ENCODE measurements at places on chromosomes 1 and 21.

DNA sequence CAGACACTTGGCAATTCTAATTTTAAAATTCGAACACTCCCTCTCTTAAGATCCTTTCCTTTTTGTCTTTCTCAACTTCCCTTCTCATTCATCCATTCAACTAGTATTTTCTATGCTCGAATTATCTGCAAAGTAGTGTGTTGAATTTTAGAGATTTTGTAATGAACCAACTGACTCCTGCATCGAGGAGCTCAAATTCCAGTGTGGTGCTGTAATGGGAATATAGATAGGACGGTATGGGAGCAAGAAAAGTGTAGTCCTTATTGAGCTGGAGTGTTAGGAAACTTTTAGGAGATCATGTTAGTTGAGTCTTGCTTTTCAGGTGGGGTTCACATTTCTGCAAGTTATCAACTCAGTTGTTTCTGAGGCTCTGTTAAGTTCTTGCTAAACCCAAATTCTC lies 897.5 kb downstream of the TTLL7 start:
- DNase-seq, result peak; percentile 16

DNA sequence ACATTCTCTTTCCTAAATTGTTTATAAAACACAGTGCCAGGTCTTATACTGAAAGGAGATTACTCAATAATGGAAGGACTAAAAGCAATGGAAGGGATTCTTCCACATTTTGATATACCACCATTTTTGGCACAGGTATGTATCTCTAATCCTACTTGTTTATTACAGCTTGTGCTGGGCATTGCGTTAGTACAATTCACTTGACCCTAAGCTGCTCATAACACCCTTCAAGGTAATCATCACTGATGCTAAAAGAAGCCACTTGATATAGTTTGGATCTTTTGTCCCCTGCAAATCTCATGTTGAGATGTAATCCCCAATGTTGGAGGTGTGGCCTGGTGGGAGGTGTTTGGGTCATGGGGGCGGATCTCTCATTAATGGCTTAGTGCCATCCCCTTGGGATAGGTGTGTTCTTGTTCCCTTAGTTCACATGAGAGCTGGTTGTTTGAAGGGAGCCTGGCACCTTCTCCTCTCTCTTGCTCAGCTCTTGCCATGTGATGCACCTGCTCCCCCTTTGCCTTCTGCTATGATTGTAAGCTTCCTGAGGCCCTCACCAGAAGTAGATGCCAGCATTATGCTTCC lies 71.1 kb downstream of the NIBAN1 start:
- no peak for DNase-seq

- no peak for DNase-seq
Measured at GRCh38 chr21:46304955-46305354, 18.7 kb downstream of the C21orf58 start.

GRCh38 chr1:116952738-116953275 lies 43.1 kb downstream of the PTGFRN start:
- DNase-seq, result no peak

DNA sequence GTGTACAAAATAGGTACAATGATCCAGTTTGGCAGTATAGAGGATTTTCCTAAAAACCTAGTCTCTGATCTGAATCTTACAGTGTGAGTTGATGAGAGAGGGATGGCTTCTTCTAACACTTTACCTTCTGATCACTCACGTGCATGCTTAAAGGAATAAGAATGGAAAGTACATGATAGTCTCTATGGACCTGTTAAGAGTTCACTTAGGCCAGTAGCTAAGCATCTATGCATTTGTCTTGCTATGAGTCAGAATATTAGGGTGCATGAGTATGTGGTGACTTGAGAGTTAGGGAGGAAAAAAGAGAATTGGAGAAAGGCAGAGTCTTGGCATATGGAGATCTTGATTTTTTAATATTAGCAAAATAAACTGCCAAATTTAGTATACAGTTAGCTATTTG lies 206.3 kb downstream of the COL11A1 start:
- DNase-seq, result no peak

GRCh38 chr1:112937070-112937469 lies 18.9 kb downstream of the SLC16A1 start:
- DNase-seq, result peak; percentile 19

DNA sequence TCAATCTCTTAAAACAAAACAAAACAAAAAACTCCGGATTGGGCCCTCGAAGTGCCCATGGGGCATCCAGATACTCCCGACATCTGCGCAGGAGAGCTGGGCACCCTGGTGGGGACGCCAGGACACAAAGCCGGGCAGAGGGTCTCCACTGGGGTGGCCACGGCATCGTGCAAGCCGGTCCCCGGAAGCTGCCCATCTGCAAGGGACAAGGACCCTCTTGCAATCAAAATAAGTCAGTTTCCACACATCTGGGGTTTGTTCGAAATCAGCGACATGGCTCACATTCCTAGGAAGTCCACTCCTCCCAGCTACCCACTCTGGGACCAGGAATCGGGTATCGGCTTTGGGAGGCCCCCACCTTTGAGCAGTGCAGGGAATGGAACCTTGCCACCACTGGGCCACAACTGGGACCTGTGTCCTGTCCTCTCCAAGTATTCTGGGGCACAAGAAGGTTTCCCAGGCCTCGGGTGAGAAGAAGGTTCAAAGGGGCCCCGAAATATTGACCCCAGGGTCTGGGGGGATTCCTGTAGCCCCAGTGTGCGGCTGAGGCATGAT lies 4.6 kb upstream of the PRDM16 start:
- no peak for DNase-seq

- DNase-seq, result no peak
Measured at GRCh38 chr1:199245946-199246345, 607.1 kb downstream of the PTPRC start.

GRCh38 chr1:98053471-98054366 lies 132.9 kb upstream of the DPYD start:
- DNase-seq, result peak; percentile 87

All from choroid plexus epithelial cell (primary cell).